ENCODE measurements at places on chromosomes 2 and 18.
A peak's percentile ranks its signal among the peaks of the same experiment; 100 is the strongest.

DNA sequence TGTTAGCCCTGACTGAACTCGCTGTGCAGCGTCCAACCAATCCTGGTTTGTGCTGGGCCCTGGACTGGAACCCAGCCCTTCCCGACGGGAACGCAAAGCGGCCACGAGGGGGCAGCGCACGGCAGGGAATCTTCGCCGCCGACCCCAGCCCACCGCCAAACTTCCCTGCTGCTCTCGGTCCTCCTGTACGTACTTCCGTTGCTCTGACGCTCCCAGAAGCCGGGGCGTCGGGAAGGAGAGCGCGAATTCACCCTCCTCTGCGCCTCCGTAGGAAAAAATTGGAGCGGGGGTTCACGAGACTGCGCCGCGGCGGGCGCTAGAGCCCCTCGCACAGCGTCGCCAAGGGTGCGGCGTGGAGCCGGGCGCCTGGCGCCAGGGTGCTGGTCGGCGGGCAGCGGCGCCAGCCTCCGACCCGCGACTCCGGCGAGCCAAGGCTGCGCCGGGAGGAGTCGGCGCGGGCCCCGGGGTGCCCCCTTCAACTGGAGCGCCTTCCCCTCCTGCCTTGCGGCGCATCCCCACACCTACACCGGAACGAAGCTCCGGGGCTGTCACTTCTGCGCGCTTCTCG lies 873 bp upstream of the SH3RF3 start:
- peak; percentile 86 for DNase-seq

DNA sequence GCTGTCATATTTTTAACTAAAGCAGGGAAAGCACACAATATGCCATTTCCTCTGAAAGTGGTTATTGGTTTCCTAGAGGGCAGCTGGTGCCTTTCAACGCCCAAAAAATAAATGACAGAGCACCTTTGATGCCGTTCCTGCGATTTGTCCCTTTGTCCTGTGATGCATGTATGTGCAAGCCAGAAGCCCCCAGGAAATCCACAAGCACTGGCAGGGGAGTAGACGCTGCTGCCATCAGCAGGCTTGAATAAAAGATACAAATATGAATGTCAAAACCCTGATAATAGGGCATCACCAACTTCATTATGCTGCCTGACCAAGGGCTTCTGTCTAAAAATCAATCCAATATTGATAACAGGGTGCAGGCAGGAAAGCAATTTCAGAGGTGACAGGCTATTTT lies 246.1 kb downstream of the FBXO15 start:
- no peak for DNase-seq

GRCh38 chr2:170420961-170421687 lies 243.2 kb downstream of the MYO3B start:
- peak; percentile 11 for DNase-seq

DNA sequence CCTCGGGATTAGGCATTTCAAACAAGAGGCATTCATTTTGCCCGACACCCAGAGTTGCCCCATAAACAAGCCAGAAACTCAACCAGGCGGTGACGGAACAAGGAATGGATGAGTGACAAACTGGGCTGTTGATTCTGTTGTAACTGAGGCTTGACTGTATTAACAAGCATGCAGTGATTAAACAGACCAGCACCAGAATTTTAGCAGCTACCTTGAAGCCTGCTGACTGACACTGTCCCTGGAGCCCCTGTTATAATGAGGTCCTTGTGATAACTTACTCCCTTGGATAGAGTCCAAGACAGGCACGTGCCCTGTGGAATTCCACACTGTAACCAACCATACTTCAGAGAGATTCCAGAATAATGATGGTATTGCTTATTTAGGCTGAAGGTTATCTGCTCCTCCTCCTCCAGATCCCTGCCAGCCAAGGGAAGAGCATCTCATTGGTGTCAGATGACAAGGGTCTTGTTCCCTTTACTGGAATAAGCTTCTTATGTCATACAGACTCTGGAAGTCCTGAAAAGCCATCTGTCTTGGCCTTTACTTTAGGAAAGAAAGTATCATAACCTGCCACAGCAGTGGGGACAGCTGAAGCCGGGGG lies 97.1 kb upstream of the RMDN2 start:
- peak; percentile 67 for DNase-seq

GRCh38 chr2:45119855-45120254 lies 110.6 kb upstream of the SIX2 start:
- peak; percentile 90 for DNase-seq

DNA sequence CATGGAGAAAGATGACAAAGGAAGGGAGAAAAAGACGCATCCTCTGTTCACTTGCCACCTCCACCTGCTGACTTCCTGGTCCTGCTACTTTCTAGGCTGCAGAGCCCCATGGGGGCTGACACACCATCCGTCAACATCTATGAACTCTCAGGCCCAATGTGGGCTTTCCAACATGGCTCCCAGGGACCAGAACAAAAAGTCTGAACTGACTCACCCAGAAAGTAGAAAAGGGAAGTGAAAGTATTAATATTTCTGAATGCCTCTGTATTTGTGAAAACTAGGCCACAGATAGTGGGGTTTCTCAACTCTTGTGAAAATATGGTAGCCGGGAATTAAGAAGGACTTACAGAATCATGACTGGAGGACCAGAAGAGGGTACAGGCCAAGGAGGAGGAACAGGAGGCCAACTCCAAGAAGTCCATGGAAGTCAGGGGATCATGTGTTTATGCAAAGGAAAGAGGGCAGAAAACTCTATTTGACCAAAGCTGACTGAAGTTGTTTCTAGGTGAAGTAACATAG lies 123.1 kb upstream of the CAB39 start:
- no peak for DNase-seq

GRCh38 chr2:239349453-239350135 lies 51.2 kb downstream of the HDAC4 start:
- DNase-seq, result no peak

GRCh38 chr2:99727199-99727598 lies 237.4 kb upstream of the REV1 start:
- no peak for DNase-seq

DNA sequence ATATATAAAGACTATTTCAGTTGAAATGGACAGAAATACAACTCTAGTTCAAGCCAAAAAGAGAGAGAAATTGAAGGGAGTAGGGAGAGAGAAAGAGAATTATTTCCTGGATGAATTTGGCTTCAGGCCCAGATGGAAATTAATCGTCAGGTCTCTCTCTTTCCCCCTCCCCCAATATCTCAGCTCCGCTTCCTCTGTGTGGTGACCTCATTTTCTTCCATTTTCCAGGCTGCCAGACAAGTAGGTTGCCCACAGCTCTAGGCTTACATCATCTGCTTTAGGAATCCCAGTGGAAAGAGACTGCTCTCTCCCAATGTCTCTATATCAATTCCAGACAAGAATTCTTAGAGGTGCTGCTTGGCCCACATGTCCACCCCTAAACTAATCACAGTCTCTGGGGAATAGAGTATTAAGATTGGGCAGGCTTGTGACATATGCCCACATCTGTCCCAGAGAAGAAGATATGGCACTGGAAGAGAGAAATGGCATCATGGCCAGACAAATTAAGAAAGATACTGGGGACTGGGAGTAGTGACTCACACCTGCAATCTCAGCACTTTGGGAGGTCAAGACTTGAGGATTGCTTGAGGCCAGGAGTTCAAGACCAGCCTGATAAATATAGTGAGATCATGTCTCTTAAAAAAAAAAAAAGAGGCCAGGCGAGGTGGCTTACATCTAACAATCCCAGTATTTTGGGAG lies 37.2 kb upstream of the CFAP36 start:
- peak; percentile 56 for DNase-seq

DNA sequence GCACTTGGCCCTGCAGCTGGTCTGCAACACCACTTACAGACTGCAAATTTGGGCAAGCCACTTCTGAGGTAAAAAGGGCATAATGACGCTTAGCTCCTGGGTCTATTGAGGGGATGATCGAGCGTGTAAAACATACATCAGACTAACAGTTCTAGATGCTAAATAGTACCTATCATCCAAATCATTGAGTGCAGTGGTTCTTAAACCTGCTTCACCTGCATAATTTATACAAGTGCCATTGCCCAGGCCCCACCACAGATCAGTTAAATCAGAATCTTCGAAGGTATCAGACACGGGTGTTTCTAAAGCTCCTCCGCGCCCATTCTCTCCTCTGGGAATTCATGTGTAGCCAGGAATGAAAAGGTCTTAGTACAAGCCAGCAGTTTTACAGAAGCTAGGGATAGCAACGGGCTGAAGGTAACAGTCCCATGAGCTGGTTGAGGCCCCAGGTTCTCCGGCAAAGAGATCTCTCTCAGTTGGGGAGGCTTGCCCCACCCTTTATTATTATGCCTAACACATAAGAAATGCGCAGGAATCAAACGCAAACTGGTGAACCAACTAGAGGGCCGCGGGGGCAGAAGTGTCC lies 737 bp upstream of the RNF181 start:
- no peak for DNase-seq

GRCh38 chr18:58603375-58604067 lies 25.4 kb downstream of the ALPK2 start:
- peak; percentile 17 for DNase-seq

GRCh38 chr2:226652983-226653765 lies 146.4 kb downstream of the IRS1 start:
- no peak for DNase-seq

- DNase-seq, result no peak
These were observed 1.3 kb upstream of the ANKRD12 start for GRCh38 chr18:9135081-9135911.

- no peak for DNase-seq
These were observed 19.7 kb downstream of the EVA1A start for GRCh38 chr2:75540994-75541393.

- DNase-seq, result no peak
These were observed 179.4 kb downstream of the DOK6 start for GRCh38 chr18:69580107-69580506.

- no peak for DNase-seq
These were observed 683 bp downstream of the MBOAT2 start for GRCh38 chr2:9002637-9003365.

DNA sequence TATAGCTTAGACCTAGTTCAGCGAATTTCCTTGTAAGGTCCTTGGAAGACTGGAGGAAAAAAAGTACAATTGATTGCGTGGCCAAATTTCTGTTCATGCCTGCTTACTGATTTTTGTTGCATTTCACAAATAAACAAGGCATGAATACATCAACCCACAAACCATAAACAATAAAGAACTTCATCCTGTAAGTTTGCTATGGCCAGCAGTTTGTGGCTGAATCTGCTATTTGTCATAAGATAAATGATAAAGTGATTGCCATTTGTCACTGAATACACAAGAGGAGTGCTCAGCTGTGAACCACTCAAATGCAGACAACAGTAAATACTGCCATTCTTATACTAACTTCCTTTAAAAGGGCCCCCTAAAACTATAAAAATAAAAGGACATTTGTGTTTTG lies 259.5 kb downstream of the CCDC178 start:
- DNase-seq, result no peak

GRCh38 chr2:149686136-149687051 lies 98.8 kb upstream of the MMADHC start:
- DNase-seq, result no peak

GRCh38 chr2:160581035-160581434 lies 87.4 kb upstream of the RBMS1 start:
- peak; percentile 67 for DNase-seq

GRCh38 chr2:174997110-174997509 lies 8.1 kb downstream of the CHN1 start:
- peak; percentile 36 for DNase-seq

DNA sequence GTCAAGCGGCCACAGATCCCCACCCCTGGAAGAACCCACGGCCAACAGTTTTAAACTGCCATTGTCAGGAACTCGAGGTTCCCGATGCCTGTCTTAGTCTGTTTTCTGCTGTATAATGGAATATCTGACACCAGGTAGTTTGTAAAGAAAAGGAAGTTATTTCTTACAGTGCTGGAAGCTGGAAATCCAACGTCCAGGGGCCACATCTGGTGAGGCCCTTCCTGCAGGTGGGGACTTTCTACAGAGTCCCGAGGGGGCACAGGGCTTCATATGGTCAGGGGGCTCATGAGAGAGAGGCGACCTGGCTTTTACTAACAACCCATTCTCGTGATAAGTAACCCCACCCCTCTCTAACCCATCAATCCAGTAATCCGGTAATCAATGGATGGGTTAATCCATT lies 501.6 kb upstream of the MYT1L start:
- DNase-seq, result no peak

DNA sequence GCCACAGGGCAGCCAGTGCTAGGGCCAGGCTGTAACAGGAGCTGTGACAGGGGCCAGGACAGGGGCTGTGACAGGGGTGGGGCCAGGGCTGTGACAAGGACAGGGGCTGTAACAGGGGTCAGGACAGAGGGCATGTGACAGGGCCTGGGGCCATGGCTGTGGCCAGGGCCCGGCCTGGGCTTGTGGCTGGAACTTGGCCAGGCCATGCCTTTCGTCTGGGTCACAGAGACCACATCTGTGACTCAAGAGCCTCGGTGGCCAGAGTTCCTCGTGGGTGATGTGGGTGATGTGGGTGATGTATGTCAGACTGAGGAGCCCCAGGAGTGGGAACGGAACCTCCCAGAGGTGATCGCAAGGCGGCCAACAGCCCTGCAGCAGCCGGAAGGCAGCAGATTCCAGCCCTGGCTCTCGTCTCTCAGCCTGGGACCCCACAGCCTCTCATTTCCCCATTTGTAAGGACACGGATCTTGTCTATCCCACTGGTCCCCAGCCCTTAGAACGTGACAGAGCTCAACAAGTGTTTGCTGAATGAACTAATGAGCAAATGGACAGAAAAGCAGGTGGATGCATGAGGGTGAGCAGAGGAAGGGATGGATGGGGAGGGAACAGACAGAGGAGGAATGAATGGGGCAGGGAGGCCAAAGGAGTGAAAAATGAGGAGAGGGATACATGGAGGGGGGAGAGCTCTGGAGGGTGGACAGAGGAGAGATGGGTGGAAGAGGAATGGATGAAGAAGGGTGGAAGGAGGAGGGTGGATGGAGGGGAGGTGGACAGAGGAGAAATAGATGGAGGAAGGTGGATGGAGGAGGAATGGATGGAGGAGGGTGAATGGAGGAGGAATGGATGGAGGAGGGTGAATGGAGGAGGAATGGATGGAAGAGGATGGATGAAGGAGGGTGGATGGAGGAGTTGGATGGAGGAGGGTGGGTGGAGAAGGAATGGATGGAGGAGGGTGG lies 17.3 kb downstream of the ESPNL start:
- DNase-seq, result peak; percentile 20

DNA sequence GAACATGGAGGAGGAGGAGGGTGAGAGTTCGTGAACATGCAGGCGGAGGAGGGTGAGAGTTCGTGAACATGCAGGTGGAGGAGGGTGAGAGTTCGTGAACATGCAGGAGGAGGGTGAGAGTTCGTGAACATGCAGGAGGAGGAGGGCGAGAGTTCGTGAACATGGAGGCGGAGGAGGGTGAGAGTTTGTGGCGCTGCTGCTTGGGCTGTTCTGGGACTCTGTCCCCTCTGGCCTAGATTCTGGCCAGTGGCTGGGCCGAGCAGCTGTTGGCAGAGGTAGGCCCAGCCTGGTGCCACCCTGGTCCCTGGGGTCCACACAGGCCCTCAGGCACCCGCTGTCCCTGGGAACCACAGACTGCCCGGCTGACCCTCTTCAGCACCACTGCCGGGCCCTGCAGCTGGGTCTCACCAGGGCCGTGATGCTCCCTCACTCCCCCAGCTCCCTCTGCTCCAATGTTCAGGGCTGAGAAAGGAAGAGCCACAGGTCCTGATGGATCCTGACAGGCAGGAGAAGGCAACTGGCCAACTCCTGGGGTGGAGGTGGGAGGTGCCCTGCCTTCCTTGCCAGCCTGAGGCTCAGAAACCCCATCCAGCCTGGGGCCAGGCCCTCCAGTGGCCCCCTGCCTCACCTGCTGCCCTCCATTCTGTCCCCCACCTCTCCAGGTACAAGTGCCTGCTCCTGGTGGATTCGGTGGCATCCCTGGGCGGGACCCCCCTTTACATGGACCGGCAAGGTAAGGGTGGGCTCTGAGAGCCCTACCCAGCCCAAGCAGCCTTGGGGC lies 3.9 kb downstream of the AGXT start:
- no peak for DNase-seq

- peak; percentile 52 for DNase-seq
These were observed 676 bp downstream of the ACTR2 start for GRCh38 chr2:65228263-65228750.

GRCh38 chr2:222907790-222908441 lies 47.1 kb downstream of the ACSL3 start:
- DNase-seq, result peak; percentile 43
